ENCODE measurements at places on chromosomes 2 and 18.

GRCh38 chr2:20560891-20561636 lies 89.8 kb downstream of the HS1BP3 start:
- DNase-seq: no peak

DNA sequence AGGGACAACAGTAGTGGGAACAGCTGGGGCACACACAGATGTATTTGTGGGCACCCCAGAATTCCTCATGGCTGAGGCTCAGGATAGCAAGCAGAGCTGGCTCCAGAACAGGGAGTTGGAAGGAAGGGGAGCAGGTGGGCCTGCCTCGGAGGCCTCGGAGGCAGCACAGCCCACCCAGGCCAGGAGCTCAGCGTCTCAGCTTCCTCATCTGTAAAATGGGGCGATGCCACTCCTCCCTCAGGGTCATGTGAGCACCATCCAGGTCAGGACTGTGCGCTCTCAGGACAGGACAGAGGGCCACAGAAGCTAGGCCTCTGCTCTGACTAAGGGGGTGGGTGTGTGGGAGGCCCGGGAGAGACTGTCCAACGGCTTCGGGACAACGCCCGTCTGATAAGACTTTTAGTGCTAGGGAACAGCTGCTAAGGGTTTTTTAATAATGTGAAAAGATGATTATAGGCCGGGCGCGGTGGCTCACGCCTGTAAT lies 106.2 kb downstream of the HDAC4 start:
- DNase-seq: no peak

GRCh38 chr2:168593713-168594112 lies 137.6 kb downstream of the CERS6 start:
- DNase-seq: no peak

GRCh38 chr18:46260879-46261143 lies 156.6 kb downstream of the HAUS1 start:
- no peak for DNase-seq

GRCh38 chr2:174343623-174344455 lies 9.1 kb downstream of the SP9 start:
- DNase-seq: no peak

All from cerebellar cortex (tissue), 1 donor.